ENCODE measurements at places on chromosomes 5 and 9. TPM values are rescaled to one million over a fixed set of nuclear protein-coding genes. Genes with fewer than 3 reads are reported as not detected.
A peak's percentile ranks its signal among the peaks of the same experiment; 100 is the strongest.

Gene GRXCR2
- not detected for total RNA-seq

DNA sequence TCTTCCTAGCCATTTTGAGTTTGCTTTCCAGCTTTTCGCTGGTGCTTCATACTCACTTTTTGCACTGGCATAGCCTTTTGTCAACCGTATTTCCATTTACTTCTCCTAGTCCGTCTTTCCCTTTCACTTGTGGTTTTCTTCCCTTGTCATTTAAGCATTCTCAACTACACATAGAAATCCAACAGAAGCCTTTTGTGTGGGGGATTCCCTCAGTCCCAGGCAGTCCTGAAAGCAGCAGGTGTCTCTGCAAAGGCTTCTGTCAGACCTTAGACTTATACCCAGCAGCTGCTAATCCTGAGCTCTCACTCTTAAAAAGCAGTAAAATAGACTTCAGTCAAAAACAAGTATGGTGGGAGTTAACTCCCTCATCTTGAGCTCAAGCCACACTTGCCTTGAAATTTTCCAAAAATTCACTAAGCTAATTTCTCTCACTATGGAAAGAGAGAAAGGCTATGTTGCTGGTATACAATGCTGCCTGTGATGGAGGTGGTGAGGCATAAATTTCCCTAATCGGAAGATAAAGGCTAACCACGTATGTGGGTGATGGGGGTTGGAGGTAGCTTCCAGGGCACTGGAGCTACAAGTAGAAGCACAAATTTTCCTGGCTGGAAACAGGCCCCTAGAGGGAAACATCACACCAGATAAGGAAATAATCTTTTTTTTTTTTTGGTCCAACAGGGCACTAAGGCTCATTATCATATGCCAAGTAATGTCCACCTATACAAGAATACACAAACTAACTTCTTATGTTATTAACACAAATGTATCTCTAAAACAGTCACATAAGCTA lies 34.8 kb upstream of the IFNK start:
- no peaks in the 10 kb centered on the region for H3K36me3 ChIP-seq
- no peak overlapping the region for H3K4me3 ChIP-seq
- H3K27ac ChIP-seq, result peak overlapping the region; percentile 47
- DNase-seq, result no peak
- H3K27me3 ChIP-seq, result no peaks in the 10 kb centered on the region

DNA sequence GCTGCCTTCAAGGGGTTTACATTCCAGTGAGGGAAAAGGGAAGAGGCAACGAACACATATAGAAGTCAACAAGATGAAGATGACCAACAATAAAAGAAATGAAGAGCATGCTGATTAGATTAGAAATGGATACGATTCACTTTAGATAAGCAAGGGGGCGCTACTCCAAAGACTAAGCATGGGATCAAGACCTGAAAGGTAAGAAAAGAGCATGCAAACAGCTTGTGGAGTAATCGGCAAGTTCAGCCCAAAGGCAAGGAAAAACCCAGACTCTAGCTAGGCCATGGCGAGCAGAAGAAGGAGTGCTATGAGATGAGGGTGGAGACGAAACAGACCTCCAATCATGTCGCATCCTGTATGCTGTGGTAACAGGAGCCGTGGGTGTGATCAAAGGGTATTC lies 124.4 kb downstream of the FANCC start:
- no peaks in the 10 kb centered on the region for H3K36me3 ChIP-seq
- no peak overlapping the region for H3K27ac ChIP-seq
- H3K4me1 ChIP-seq, result peaks cover 7% of the 10 kb centered on the region
- no peaks in the 10 kb centered on the region for H3K27me3 ChIP-seq
- no peak overlapping the region for H3K4me3 ChIP-seq

GRCh38 chr5:89449392-89450148 lies 566.6 kb upstream of the MEF2C start:
- H3K4me1 ChIP-seq, result no peaks in the 10 kb centered on the region
- no peak overlapping the region for H3K27ac ChIP-seq
- DNase-seq, result no peak
- H3K27me3 ChIP-seq, result no peaks in the 10 kb centered on the region

- H3K4me1 ChIP-seq, result peaks cover 51% of the 10 kb centered on the region
- H3K4me3 ChIP-seq, result no peak overlapping the region
- no peak overlapping the region for H3K27ac ChIP-seq
- no peak for DNase-seq
- H3K36me3 ChIP-seq, result peaks cover 40% of the 10 kb centered on the region
- H3K27me3 ChIP-seq, result no peaks in the 10 kb centered on the region
Observed at GRCh38 chr9:128215491-128216409, 12.6 kb downstream of the DNM1 start.

GRCh38 chr9:34862836-34863235 lies 95.2 kb upstream of the PHF24 start:
- DNase-seq, result no peak
- H3K4me1 ChIP-seq, result no peaks in the 10 kb centered on the region
- no peaks in the 10 kb centered on the region for H3K36me3 ChIP-seq
- H3K27ac ChIP-seq, result no peak overlapping the region
